A549 (cell line): ENCODE measurements at places on chromosomes 6 and 20.

DNA sequence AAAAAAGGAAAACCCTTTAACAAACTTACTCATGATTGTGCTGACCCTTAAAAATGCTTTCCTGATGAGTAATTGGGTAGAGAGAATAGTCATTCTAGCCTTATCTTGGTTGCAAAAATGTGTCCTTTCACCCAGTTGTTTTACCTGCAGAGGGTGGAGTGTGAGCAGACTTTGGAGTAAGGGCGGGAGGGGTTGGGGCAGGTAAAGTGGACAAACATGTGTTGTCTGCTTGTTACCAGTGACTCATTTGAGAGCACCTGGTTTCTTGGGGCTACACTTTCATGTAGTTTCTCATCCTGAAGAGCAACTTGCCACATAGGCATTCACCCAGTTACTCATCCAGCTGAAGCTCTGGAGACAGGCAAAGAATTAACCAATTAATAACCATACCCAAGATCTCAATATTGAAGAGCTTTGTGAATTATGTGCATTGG lies 121.1 kb downstream of the TNFRSF21 start:
- peak; percentile 41 for DNase-seq

GRCh38 chr6:142304241-142304640 lies 2.4 kb downstream of the ADGRG6 start:
- DNase-seq, result no peak

DNA sequence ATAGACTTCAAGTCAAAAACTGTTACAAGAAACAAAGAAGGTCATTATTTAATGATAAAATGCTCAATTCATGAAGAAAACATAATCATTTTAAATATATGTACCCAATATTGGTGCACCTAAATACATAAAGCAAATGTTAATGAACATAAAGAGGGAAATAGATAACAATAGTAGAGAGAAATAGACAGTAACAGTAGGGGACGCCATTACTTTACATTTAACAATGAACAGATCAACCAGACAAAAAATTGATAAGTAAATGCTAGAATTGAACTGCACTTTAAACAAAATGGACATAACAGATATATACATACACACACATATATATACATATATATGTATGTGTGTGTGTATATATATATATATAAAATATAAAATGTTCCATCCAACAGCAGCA lies 37.4 kb downstream of the IL22RA2 start:
- no peak for DNase-seq

DNA sequence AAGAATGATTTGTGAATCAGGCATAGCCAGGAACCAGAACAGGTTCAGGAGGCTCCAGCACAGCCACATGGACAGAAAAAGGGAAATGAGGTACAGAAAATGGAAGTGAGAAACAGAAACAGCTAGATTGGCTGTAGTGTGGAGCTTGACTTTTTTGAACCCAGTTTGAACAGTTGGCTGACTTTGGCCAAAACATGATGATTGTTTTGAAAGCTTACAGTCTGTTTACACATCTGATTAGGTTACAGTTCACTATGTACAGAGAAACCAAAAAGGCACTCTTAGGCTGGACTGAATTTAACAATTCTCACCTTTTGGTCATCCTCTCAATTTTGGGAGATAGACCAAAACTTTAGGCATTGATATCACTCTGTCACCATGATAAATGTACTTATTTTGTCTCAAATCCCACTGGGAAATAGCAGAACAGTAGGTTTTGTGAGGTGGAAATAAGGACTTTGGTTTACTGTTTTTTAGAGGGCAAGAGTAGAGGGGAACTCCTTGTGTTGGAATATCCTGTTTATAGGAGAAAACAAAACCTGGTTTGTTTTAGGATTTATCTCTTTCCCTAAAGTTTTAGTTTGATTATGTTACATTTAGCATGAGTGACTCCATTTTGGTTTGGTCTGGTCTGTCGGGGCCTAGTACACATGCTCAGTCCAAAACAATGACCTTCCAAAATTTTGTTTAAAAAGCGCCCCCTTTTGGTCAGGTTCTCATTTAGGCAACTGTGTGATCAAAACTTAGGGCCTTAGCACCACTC lies 123.1 kb downstream of the OLIG3 start:
- DNase-seq, result peak; percentile 13

- DNase-seq, result no peak
Observed at GRCh38 chr6:53363341-53364079, 14.8 kb upstream of the ELOVL5 start.

DNA sequence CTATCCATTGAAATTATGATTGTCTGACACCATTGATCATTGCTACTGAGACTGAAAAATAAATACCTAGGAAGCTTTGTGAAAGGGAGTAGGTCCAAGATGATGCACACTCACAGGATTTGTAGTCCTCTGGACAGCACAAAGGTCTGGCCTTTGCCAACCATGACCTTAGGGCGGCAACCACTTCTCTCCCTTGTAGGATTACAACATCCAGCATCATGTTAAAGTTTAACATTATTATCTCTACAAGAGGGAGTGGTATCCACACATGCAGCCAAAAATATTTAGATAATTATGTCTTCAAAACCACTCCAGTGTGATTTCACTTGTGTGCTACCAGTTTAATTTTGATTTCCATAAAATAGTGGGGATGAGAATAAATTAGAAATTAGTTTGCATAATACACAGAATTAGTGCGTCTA lies 51.1 kb upstream of the NHSL1 start:
- peak; percentile 23 for DNase-seq

GRCh38 chr6:110512991-110513390 lies 36.6 kb upstream of the SLC22A16 start:
- DNase-seq, result no peak

- DNase-seq, result no peak
Observed at GRCh38 chr6:24387818-24388217, 14.9 kb upstream of the MRS2 start.

DNA sequence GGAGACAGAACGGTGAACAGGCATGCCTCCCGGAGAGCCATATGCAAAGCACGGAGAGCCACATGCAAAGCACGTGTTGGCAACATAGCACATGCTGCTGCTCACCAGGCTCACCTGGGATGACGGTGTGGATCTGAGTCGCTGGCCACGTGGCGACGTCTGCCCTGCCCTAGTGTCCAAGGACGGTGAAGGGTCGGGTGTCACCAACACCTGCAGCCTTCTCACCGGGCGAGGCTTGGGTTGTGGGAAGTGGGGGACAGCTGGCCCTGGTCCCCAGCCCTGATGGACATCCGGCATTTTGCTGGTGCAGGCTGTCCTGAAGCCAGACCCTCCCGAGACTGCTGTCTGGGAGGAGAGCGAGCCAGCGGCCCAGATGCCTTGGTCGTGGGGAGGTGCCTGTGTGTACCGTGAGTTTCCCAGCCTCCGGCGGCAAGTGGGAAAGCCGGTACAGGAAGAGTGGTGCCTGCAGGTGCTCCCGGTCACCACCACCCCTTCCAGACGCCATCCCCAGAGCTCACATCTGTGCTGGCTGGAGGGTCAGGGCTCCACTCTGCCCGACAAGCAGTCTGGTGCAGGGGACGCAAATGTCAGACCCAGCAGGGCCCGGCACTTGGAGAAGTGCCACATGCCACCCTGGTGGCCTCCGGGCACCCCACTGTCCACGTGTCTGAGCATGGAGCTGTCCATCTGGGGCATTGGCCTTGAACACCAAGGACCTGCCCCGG lies 5.9 kb upstream of the ADRM1 start:
- no peak for DNase-seq

DNA sequence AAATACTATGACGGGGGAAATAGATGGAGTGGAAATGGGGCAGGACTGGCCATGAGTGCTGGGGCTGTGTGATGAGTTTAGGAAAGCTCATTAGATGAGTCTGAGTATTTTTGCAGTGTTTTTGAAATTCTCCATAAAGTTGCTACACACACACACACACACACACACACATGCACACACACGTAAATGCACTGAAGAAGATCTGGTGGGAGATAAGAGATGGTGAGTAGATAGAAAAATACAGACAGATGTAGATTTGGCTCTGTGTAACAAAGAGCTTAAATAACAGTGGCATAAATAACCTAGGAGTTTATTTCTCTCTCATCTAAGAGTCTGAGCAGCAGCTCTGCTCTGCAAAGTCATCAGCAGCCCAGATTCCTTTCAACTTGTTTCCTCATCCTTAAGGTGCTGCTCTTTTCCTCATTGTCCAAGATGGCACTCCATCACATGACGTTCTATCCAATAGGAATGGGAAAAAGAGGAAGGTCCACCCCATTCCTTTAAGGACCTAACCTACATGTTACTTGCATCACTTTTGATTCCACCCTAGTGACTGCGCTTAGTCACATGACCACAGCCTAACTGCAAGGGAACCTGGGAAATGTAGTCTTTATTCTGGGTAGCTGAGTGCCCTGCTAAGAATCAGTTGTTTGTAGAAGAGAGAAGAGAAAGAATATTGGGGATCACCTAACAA lies 76.4 kb downstream of the EYA2 start:
- peak; percentile 94 for DNase-seq
